Psoas muscle (tissue), 8 donors: ENCODE measurements at places on chromosomes 2 and 18.

DNA sequence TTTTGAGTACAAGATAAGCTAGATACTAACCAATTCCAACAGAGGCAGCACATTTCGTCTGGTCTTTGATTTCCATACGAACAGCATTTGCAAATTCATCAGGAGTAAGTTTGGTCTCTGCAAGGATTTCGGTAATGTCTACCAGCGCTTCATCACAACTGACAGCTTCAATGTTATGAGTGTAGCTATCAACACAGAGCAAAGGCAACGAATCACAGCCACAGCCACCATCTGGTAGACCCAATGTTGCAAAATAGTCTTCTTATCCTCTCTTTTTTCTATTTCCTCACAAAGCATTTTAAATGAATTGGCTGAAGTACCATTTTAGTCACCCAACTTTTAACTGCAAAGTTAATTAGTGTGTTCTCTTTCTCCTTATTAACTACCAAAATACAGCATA lies 68.3 kb downstream of the REV1 start:
- no peak for DNase-seq

DNA sequence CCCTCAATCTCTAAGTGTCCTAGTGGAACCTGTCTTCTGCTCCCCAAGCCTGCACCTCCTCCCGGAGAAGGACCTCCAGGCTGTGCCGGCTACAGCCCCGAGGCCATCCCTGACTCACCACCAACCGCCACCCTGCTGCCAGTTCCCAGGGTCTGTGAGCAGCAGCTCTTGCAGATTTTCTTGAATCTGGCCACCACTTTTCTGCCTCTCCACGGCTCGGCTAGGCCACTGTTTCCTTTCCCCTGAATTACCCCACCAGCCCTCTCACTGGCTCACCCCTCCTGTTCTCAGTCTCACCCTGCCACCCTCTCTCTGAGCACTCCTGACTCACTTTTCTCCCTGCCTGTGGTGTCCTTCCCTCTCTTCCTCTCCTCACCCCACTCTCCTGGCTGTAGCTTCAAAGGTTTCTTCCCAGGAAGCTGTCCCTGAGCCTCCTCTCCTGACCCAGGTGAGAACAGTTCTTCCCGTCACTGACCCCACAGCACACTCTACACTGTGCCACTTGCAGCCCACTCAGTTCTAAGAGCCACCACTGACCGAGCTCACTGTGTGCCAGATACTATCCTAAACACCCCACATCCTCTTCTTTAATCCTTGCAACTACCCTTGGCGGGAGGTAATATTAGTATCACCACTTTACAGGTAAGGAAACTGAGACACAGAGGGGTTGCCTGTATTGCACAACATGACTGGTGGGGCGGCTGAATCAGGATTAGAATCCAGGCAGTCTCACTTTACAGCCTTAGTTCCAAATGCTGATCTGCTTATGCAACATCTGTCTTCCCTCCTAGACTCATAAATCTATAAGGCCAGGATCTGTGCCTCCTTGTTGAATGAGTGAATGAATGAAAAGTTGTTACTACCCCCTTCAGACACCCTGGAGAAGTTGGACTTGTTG lies 111.6 kb downstream of the SMAD7 start:
- no peak for DNase-seq

DNA sequence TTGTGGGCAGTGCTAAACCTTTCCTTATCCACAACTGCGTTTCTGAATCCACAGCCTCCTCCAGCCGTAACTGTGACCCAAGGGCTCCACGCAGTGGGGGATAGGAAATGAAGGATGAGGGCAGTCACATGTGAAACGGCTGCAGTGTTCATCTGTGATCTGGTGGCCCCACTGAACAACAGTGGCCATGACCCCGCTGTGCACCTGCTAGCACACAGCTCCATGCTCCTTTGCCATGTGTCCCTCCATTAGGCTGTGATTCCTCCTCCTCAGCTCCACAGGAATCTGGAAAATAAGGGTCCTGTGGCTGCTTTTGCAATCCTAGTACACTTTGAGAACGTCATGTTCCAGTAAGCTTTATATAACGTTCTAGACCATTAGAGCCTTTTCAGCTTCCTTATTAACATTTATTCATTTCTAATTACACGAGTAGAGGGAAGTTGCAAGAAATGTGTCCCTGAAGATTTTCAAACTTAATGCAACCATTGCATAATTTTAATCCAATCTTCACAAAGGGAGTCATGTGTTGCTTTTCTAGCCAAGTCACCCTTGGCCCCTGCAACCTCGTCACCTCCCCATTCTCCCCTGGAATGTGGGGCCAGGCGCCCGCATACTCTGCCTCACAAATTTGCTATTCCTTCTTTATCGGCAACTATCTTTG lies 7.1 kb upstream of the NAPG start:
- peak; percentile 28 for DNase-seq

- peak; percentile 56 for DNase-seq
These were observed at the start of gene PLA2R1 for GRCh38 chr2:160062292-160063005. Gene PLA2R1, minus strand, starts transcription at chr2:160062615. Its CDS starts 212 bp downstream, at chr2:160062403.

- DNase-seq, result no peak
These were observed 59.9 kb downstream of the PTPRM start for GRCh38 chr18:7626922-7627440.
